Nucleus accumbens (tissue), 56 donors: ENCODE measurements at places on chromosomes 1 and 21.

DNA sequence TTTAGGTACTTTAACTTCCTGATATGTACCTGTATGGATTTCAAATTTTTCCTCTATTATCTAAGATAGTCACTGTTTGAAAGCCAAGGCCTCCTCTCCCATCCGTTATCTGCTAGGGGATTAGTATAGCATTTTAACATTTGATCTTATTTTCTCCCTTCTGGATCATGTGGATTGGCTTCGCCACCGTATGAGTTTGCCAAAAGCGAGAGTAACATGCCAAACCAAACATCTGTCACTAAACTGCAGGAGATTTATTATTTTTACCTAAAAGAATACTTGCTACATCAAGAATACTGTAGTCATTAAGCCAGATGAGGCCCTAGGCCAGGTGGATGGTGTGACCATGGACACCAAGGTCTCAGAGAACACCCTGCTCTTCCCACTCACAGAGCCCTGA is 28.5 kb upstream of the EEIG2 start:
- no peak for DNase-seq

DNA sequence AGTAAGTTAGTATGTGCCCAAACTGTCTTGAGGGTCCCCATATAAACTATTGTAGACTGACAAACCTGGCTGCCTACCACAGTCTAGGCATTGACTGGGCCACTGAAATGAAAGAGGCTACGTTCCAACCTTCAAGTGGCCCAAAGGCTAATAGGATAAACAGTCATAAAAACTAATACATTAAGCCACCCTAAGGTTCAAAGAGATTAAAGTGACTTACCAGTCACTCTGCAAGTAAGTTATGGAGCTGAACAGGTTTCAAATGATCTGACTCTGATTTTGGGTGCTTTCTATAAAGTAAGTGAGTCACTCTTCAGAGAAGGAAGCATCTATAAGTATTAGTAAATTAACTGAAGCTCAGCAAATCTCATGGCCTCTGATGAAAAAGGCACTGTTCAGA is 38.0 kb downstream of the PLPP3 start:
- DNase-seq: no peak

- no peak for DNase-seq
Observed at GRCh38 chr1:223212441-223212840, 69.4 kb upstream of the TLR5 start.

- DNase-seq: no peak
Observed at GRCh38 chr1:204465546-204466415, 28.8 kb downstream of the PIK3C2B start.

GRCh38 chr1:74729741-74730478 is 2.9 kb downstream of the CRYZ start:
- no peak for DNase-seq

DNA sequence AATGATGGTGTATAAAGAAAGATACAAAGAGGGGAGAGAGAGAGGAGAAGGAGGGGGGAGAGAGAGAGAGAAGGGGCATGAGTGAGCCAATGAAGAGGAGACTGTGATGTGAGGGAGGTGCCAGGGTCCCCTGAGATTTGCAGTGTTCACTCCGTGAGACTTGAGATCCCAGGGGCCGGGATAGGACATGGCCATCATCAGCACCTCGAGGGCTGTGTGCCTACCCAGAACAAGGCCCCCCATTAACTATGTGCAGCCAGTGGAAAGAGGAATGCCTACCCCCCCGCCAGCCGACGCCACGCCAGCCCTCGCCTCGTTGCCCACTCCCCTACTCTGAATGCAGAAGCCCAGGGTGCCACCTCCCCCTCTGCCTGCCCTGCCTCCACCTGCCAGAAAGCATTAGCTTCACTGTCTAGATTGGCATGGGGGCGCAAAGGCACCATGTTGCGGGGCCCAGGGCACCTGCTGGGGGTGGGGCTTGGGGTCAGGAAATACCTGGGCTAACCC is 14.8 kb downstream of the LGR6 start:
- DNase-seq: no peak

- DNase-seq: peak; percentile 28
Observed at GRCh38 chr21:16305686-16306085, 575.9 kb downstream of the USP25 start.

GRCh38 chr1:20476265-20477038 is 9.6 kb downstream of the CAMK2N1 start:
- DNase-seq: peak; percentile 55

GRCh38 chr1:2492091-2492490 is 16.0 kb downstream of the PLCH2 start:
- DNase-seq: no peak

DNA sequence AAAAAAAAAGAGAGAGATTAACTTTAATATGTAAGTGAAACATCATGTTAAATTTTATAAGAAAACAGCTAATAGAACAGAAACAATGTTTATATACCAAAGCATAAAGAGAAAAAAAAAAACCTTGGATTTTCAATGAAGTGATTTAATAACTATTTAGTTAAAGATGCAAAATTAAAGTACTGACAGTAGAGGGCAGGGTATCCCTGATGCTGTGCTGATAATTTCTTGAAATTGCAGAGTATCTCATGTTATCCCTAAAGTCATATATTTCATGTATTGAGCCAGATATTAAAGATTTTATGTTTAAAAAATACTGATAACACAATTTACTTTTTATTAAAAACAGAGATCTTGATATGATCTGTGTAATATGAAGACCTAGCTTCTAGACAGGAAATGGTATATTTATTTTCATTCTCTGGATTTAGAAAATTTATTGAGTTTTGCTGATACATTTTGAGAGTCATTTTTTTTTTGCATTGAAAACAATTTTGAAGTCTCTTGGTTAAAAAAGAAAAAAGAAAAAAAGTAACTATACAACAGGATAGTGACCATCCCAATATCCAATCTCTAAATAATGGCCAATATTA is 273.2 kb downstream of the USP25 start:
- no peak for DNase-seq

DNA sequence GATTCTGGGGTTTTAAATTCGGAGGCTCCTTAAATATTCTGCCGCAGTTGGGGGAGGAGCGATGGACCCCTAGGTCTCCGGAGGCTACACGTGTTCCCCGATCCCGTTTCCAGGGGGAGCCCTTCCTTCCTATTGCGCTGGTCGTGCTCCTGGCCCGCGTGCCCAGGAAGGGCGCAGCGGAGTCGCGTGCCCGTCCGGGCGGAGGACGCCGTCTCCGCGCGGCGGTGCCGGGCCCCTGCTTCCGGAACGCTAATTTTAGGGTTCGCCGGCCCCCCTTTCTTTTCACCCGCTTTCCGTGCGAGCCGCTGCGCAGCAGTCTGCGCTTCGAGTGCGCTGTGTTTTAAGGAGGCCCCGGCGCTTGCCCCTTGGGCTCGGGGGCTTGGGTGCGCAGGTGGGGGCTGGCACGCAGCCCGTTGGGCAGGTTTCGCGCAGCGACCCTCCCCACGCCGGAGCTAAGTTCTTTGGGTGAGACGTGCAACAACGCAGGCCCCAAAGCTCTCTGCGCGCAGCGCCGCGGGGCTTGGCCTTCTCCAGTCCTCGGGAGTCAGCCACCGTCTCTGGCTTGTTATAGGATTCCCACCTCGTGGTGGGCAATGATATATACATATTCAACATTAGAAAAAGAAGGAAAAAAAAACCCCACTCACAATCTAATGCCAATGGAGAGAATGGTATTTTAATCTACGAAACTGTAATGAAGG is 43.5 kb upstream of the DNAJC6 start:
- peak; percentile 36 for DNase-seq

DNA sequence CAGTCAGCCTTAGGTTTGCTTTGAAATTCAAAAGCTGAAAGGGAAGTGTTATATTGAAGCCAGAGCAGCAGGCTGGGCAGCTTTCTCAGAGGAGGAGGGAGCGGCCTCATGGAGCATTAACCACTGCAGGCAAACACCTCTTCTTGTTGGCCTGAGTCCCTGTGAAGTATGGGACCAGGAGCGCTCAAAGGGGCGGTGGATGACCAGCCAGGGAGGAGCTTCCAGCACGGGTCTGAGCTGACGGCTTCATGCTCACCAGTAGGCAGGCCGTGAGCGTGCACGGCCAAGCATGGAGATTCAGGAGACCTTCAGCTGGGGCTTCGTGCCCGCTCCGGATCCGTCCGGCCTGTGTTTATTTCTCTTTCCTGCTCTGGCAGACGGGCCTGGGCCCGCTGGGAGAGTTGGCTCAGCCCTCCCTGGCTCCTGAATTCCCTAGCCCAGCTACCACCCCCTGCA is 245.2 kb downstream of the TRABD2B start:
- DNase-seq: no peak

GRCh38 chr1:86861424-86861823 is 52.5 kb downstream of the SELENOF start:
- no peak for DNase-seq

DNA sequence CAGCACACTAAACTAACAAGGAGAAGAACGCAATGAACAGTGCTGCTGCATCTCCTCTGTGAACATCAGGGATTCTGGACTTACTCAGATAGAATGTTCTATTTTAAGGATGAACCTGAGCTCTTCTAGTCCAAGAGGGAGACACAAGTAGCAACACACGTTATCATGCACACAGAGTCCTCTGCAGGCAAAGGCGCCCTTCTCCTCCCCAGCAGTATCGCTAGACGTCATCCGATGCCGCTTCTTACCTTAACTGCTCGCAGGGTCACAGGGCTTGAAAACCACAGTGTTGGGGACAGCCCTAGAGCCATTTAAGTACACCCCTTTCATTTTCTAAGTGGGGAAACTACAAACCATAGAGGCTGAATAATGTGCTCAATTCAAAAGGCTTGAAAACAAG is 74.5 kb downstream of the HIVEP3 start:
- DNase-seq: no peak

- DNase-seq: no peak
Observed at GRCh38 chr1:57894315-57894714, 470.5 kb upstream of the DAB1 start.

DNA sequence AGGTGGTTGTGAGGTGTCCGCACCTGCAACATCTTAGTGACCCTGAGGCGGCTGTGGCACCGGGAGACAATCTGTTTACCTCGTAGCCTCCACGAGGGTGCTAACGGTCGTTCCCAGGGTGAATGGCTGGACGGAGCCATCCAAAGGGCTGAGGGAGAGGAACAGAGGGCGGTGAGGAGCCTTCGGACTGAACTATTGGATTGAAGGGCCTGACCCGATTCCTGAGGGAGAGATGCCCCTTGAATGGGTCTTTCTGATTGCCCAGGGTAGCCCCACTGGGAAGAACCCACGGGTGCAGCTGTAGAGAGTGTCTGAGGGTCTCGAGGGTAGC is 2.3 kb downstream of the NR5A2 start:
- no peak for DNase-seq

GRCh38 chr1:162706003-162706402 is 73.7 kb downstream of the DDR2 start:
- DNase-seq: no peak

GRCh38 chr1:211639475-211640300 is 35.7 kb downstream of the NEK2 start:
- DNase-seq: no peak

GRCh38 chr21:14763695-14764064 is 217.6 kb upstream of the SAMSN1 start:
- DNase-seq: no peak
